ENCODE measurements at places on chromosomes 7 and 10.

DNA sequence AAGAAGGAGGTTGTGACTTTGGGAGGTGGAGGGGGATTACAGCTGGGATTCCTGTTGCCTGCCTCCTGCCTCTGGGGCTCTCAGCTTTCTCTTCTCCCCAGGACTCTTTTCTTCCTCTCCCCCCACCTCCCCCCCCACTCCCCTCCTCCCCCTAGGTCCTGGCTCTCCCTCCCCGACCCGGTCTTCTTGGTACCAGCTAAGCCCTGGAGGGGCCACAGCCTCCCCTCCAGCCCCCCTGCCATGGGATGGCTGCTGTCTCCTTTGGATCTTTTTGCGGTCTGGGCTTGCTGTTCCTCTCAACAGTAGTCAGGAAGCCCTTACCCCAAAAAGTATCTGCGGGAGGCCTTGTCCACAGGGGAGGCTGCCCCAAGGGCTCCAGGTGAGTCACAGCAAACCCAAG, 33.5 kb upstream of the LEP start:
- no peak for DNase-seq

- peak; percentile 71 for DNase-seq
Measured at GRCh38 chr10:101840741-101841453, 2.7 kb downstream of the KCNIP2 start.

- DNase-seq = no peak
Measured at GRCh38 chr7:73921623-73922528, 60.9 kb downstream of the TMEM270 start.

- DNase-seq = peak; percentile 66
Measured at GRCh38 chr10:110137142-110137545, 70.3 kb upstream of the MXI1 start.

- no peak for DNase-seq
Measured at GRCh38 chr10:18527687-18528086, 123.7 kb downstream of the NSUN6 start.

DNA sequence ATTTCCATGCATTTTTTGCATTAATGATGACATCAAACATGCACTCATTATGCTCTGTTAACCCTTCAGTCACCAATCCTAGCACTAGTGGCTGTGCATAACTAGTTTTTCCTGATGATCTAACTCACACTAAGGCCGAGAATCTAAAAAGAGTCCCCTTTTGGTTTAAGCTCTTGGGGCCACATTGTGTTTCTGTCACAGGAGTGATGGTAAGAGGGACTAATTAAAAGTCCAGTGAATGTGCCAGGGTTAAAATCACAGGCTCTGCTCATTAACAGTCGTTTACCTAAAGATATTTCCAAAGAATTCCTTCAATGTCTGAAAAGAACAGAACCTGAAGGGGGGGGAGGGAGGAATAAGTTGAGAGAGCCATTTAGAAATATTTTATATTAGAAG, 359.0 kb upstream of the ANKRD30A start:
- DNase-seq = no peak

DNA sequence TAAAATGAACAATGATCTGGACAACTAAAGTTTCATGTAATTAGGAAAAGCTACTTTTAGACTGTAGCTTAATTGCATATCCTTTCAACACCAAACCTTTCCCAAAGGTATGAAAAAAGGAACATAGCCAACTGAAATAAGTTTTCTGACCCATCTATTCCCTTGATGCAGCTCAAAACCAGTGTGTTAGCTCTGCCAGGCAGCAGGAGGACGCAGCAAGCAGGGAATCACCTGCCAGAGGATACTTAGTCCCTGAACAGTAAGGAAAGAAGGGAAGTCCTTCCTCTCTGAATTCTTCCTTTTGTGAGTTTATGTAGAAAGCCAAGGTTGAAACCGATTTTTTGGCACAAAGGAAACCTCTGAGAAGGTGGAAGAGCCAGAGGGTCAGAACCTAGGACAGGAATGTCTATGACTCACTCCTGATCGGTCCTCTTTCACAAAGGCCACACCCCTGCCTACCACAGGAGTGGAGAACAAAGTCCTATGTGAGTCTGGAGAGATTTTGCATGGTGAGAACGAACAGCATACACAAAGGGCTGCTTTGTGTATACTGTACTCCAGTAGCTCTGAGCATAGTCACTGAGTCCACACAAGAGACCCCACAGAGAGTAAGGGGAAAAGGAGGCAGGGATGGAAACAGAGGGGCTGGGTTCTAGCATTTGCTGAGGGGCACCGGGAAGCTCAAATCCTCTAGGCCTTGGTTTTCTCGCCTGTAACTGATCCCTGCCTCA, 68.8 kb upstream of the GSDME start:
- no peak for DNase-seq

- no peak for DNase-seq
Measured at GRCh38 chr7:80145780-80146422, 11.3 kb downstream of the GNAI1 start.

DNA sequence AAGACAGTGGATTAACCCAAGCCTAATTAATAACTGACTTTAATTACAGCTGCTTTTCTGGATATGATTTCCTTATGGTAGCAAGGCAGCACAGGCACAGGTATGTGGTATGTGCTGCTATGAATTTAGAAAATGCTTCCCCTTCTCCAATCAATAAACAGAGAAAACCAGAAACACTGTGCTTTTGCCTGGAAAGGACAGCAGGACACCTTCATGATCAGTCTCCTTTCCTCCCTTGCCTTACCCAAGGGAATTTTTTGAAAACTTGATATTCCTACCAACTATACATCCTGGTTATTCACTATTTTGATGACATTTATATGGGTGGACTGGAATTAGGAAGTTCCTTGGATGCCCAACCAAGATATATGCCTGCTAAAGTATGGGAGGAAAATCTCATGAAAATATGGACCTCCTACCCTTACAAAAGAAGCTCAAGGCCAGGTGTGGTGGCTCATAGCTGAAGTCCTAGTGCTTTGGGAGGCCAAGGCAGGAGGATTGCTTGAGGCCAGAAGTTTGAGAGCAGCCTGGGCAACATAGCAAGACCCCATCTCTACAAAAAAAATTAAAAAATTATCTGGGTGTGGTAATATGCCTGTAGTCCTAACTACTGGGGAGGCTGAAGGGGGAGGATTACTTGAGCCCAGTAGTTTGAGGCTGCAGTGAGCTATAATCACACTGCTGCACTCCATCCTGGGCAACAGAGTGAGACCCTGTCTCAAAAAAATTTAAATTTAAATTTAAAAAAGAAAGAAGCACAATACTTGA, 106.3 kb upstream of the WAC start:
- no peak for DNase-seq

GRCh38 chr10:103278862-103279298, 1.9 kb downstream of the INA start:
- peak; percentile 33 for DNase-seq

GRCh38 chr10:62980687-62981086, 152.4 kb upstream of the NRBF2 start:
- DNase-seq = no peak
